Activated CD8-positive, alpha-beta T cell treated with anti-CD3 and anti-CD28 coated beads for 36 hours (primary cell): ENCODE measurements at places on chromosomes 1 and 21.

GRCh38 chr1:118918230-118918939 lies 69.8 kb downstream of the TBX15 start:
- DNase-seq, result no peak

- DNase-seq, result no peak
Observed at GRCh38 chr1:230215031-230215430, 148.0 kb downstream of the GALNT2 start.

- DNase-seq, result peak; percentile 55
Observed at GRCh38 chr1:151158751-151159251, 2.4 kb downstream of the TNFAIP8L2 start.

DNA sequence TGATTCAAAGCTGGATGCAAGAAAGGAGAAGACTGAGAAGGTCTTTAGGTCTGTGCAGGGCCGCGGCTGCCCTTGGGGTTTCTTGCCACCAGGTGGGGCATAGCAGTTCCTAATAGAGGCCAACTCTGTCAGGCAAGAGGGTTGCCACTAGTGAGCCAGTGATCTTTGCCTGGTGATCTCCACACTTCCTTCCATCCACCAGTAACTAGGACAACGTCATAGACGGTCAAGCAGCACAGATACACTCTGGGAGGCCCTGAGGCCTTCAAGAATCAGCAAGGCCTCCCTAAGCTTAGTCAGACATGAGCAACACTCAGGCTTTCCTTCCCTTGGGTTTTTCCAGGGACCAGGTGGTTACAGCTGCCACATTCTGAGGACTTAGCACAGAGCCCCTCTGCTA lies 32.9 kb upstream of the ATP2B4 start:
- peak; percentile 68 for DNase-seq
